GM06990 (cell line): ENCODE measurements at places on chromosomes 13 and 19.

DNA sequence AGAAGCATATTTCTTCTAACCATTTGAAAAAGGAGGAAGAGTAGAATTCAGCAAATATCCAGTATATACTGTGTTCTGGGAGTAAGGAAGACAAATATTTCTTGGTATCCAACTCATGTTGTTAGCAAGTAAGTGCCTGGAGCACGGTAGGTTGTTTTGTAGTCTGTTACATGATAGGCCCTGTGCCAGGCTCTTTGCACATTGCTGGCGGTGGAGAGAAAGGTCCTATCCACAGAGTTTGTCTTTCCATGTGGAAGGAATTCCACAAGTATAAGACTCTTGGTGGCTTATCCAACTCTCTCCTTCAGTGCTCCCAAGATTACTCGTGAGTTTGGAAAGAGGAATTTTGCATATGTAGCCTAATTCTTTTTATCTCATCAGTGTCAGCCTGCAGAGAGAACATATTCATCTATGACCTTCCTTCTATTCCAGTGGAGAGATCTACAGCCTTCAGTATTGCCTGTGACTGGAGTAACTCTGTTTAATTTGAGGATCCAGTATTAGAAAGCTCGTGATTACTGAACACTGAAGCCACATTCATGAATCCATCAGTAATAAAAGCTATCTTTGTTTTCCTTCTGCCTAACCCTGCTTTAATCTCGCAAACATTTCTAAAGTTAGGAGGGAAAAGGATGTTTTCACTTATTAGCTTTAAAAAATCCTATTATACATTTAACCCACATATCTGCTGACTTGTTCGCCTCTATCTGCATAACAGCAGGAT, 183.9 kb upstream of the CSNK1A1L start:
- DNase-seq = no peak

DNA sequence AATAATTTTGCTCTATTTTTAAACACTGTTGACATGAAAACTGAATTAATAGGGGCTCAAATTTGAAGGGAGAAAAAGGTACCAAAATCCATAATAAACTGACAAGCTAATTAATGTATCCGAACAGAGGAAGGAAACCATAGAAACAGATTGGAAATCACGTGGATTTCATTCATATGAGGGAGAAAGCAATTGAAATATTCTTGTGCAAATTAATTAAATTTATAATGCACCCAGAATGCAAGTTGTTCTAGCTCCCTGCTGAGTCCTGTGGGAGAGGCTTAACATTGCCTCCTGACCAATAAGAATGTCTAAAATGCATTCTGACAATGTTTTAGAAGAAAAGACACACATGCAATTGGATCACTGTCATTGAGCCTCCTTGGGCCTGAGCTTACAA, 17.7 kb upstream of the SERPINE3 start:
- no peak for DNase-seq

- no peak for DNase-seq
Observed at GRCh38 chr13:110232142-110232541, 74.8 kb downstream of the COL4A1 start.

- DNase-seq = no peak
Observed at GRCh38 chr13:52034616-52035226, 10.2 kb downstream of the UTP14C start.

DNA sequence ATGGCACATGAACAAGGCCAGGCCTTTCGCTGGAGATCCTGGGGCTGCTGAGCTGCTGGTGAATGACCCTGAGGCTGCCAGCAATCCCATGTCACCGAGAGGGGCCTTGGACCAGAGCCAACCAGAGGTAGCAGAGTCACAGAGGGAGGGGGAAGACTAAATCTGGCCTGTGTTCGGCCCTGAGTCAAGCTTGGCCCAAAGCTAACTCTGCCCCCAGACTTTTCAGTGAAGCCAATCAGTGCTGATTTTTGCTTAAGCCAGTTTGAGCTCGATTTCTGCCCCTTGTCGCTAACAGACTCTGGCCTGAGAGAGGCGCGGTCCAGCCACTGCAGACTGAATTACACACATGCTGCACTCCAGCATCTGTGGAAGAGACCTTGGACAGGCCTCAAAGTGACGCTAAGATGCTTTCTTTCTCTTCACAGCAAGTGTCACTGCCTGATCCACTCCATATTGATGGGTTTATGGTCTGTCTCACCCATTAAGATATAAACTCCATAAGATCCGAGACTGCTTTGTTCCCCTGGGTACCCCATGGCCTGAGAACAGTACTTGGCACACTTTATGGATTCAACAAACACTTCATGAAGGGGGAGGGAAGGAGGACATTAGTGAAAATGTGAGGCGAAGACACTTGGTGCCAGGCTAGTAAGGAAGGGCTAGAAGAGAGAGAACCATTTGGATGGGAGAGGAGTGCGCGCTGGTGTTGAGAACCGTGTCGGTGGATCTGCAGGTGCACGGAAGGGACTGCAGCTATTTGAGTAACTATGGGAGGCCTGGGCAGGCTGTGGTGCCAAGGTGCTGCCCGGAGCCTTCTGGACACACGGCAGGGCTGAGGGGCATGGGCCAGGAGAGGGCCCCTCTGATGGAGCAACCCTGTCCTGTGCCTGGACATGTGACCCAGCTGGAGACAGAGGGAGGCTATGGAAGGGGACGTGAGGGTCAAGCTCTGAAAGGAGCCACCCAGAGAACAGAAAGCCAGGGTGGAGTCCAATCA, 17.6 kb downstream of the RANBP3 start:
- no peak for DNase-seq

- no peak for DNase-seq
Observed at GRCh38 chr19:17324357-17325114, 10.1 kb downstream of the ANO8 start.

DNA sequence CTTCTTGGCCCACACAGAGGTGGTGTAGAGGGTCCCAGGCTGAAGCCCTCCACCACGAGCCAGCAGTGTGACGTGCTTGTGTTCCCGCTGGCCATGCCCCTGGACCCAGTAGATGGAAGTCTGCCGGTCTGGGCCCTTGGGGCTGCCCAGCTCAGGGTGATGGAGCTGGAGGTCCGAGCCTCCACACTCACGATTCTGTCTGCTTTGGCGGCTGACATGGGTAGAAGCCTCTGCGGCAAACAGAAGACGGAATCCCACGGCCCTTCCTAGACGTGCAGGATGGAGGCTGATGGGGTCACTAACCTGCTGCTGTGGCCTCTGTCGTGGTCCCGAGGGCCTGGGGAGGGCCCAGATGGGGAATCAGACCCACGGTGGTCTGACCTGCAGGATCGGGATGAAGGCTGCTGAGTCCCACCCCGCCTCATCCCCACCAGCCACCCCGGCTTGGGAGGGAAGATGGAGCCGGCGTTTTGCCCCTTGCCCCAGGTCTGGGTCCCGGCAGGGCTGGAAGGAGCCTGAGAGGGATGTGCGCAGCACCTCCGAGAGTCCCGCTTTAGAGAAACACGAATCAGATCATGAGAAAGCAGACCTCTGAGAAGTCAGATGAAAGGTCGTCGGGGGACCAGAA, 4.4 kb downstream of the TMEM86B start:
- DNase-seq = no peak

DNA sequence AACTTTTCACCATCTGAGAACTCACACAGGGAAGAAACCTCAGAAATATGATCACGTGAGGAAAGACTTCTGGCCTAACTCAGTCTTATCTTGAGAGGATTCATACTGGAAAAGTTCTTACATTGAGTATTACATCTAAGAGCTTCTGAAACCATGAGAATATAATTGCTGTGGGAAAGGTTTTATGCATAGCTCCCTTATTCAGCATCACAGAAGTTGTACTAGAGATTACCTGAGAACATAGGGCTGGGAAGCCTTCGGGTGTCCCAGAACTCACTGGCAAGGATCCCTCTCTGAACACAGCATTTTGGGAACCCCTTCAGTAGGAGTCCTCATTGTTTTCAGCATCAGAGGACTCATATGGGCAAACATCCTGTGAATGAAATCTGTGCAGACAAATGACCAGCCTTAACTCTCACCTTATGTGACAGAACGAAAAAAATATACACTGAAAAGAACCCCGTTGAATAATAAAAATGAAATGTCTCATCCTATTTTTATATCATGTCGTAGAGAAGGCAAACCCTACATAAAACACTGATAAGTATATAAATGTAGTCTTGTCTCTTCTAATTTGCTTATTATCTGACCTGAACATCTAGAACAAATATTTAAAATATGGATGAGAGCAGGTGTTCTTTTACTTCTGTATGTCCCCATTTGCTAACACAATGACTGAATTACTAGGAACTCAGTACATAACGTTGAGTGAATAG, 14.2 kb downstream of the ZNF274 start:
- peak; percentile 18 for DNase-seq

GRCh38 chr13:32017474-32017873, 14.1 kb upstream of the FRY start:
- no peak for DNase-seq

- DNase-seq = no peak
Observed at GRCh38 chr19:31041461-31041860, 307.8 kb downstream of the TSHZ3 start.

DNA sequence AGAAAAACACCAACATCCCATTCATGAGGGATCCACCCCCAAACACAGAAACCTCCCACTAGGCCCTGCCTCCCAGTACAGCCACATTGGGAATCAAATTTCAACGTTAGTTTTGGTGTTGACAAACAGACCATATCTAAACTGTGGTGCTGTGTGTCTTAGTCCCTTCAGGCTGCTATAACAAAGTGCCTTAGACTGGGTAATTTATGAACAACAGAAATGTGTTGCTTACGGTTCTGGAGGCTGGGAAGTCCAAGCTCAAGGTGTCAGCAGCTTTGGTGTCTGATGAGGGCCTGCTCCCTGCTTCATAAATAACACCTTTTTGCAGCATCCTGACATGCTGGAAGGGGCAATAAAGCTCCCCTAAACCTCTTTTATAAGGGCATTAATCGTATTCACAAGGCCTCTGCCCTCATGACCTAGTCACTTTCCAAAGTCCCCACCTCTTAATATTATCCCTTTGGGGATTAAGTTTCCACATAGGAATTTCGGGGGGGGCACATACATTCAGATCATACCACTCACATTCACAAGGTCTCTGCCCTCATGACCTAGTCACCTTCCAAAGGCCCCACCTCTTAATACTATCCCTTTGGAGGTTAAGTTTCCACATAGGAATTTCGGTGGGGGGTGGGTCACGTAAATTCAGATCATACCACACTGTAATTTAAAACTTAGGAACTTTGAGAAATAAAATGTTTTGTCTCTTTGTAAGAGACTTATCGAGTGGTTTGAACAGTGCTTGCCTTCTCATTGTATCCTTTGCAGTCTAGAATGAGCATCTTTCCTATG, 27.5 kb downstream of the ZNF507 start:
- DNase-seq = no peak
